ENCODE measurements at places on chromosomes 6 and 20.

GRCh38 chr20:39222101-39222500 is 260.0 kb downstream of the DHX35 start:
- DNase-seq: no peak

DNA sequence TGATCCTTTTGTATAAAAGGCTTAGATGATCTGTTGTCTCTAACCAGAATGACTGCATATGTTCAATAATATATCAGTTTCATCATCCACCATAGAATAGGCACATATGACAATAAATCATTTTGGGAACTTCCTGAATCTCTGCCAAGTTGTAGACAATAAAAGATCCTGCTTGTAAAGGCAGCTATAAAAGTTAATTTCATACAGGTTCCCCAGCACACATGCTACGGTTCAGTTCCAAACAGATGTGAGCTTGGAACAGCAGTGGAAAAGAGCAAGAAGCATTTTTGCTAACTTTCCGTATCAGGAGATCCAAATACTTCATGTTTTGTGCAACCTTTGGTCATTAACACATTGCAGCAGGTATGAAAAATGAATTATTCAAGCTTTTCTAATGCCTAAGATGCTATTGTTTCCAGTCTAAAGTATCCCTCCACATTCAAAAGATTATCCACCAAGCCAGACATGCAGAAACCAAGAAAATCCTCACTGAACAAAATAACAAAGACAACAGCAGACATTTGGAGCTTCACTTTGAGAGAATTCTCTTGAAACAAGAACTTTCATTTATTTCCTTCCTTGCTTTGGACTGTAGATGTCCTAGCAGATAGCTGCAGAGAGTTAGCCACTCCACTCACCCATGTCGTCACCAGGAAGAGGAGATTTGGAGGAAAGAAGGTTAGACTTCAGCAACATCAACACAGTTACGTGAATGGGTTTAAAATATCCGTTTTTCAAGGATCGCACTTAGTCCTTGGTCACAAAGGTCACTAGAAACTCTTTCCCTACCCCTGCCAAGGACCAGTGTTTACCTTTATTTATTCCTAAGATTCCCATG is 453.5 kb upstream of the JARID2 start:
- DNase-seq: peak; percentile 13

DNA sequence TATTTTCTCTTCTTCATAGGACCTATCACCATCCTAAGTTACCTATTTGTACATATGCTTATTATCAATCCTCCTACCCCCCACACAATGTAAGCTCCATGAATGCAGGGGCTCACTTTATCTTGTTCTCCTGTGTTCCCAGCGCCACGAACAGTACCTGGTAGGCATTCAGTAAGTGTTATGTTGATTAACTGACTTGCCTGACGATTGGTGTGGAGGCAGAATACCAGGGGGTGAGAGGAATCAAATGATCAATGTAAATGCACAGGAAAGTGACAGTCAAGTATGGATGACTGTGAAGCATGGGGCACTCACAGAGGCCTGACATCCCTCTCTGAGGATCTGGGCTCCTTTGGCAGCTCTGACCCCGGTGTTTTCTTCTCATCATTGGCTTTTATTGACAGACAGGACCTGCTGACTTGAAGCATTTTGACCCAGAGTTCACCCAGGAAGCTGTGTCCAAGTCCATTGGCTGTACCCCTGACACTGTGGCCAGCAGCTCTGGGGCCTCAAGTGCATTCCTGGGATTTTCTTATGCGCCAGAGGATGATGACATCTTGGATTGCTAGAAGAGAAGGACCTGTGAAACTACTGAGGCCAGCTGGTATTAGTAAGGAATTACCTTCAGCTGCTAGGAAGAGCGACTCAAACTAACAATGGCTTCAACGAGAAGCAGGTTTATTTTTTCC is 6.1 kb upstream of the IFT52 start:
- DNase-seq: no peak

- no peak for DNase-seq
Measured at GRCh38 chr20:23165307-23165750, 79.2 kb upstream of the CD93 start.

GRCh38 chr6:15962449-15962764 is 166.5 kb upstream of the MYLIP start:
- no peak for DNase-seq

DNA sequence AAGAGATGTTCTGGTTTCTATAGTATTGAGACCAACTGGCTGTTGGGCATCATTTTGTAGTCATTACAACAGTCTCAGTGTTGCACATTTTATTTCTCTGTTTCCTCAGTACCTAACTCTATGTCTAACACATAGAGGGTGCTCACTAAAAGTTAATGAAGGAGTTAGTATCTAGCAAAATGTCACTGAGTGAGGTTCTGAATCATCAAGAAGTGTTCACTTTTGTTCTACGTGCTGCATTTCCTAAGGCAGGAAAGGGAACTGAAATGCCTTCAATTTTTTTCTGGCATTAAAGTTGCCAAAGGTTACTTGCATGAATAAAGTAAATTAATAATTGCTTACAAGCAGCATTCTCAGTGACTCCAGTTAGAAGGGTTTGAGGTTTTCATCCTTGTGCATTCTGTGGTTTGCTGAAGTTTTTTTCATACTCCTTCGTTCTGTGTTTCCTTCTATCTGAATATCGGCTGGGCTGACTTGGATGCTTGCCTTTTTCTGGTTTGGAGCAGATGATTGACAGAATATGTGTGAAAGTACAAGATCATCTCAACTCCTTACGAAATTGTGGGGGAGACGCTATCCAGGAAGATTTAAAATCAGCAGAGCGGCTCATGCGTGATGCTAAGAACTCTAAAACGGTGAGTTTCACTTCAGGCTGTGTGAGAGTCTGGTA is 114.5 kb upstream of the SCGN start:
- DNase-seq: peak; percentile 11

GRCh38 chr6:89492025-89492640 is 59.2 kb downstream of the ANKRD6 start:
- DNase-seq: no peak

DNA sequence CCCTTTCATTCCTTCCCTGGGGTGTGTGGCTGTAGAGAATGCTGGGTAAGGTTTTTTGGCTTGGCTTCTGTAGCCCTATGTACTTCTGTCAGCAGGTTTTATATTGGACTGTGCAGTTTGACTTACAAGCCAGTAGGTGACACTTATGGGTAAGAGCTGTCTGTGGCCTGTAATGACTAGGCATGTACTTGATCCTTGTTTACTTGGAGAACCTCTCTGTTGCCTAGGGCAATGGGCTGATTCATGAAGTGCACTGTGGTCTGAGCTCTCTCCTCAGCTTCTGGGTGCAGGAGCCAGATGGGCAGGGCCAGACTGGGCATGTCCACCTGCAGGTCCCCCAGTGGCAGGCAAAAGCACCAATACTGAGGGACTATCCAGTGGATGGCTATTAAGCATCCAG is 544.6 kb downstream of the ADGRB3 start:
- DNase-seq: no peak

- DNase-seq: no peak
Measured at GRCh38 chr6:79111549-79111948, 33.5 kb upstream of the PHIP start.

DNA sequence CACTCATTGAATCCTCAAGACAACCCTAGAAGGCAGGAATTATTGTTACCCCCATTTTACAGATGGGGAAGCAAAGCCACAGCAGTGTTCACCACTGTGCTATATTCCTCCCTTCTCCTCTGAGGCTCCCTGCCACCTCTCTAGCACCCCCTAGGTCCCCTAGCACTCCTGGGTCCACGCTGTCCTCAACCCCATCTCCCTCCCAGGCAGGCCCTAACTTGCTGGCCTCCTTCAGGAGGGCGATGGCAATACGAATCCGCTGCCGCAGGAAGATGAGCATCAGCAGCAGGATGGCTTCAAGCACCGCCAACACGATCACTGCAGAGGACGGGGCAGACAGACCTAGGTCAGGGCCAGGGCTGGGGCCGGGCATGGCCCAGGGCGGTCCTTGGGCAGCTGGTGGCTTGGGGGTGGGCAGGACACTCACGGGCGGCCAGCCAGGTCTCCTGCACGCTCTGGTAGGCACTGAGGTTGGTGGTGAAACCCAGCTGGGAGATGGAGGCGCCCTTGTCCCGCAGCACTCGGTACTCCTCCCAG is 7.8 kb upstream of the NEU1 start:
- DNase-seq: no peak

GRCh38 chr20:4153661-4154238 is 138.4 kb upstream of the RNF24 start:
- DNase-seq: no peak

- DNase-seq: no peak
Measured at GRCh38 chr6:163383912-163384311, 30.6 kb upstream of the QKI start.

GRCh38 chr6:7446619-7447325 is 57.2 kb downstream of the RIOK1 start:
- no peak for DNase-seq

GRCh38 chr6:56005426-56005825 is 130.0 kb upstream of the BMP5 start:
- DNase-seq: no peak

DNA sequence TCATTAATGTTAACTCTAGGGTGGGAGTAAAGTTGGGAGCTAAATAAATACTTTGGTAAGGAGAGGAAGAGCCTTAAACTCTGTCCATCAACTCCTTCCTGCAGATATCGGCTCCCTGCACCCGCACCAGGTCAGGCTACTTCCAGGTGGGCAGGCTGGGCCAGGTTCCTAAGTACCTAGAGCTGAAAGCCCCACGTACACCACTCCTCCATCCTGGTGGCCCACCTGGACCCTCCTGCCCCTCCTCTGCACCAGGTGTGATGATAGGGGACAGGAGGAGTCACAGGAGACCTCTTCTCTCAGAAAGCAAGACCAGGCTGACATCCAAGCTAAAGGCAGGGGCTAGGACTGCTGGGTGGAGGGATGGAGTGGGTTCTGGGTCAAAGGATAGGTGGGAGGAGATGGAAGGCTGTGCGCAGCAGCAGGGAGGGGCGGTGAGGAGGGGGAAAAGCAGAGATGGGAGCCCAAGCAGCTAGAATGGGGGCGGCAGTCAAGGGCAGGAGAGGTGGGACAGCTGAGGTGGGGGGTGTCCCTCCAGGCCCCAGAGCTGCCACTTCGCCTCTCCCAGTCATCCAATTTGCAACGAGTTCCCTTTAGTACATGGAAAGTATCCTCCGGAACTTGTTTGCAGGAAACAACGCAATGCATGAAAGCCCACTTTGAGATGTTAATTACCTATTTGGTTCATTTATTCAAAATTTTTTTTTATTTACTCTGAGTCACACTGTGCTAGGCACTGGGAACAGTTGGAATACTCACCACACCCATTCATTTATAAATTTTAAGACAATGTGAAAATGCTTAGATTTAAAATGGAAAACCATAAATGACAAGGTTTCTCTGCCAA is 15.2 kb upstream of the TOX2 start:
- DNase-seq: no peak

DNA sequence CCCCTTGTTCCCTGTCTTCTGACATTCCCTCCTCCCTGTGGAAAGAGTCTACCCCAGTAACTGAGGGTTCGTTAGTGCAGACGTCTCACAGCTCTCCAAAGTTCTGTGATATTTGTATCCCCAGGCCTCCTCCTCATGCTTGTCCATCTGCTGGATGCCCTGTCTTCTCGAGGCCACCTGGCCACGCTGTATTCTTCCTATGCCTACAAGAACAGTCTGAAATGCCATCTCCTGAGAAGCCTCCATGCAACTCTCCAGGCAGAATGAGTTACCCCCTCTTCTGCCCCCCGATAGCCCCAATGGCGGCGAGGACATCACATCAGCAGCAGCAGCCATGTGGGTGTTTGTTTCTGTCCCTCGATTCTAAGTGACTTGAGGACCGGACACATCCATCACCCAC is 9.3 kb downstream of the ULBP2 start:
- DNase-seq: no peak

- no peak for DNase-seq
Measured at GRCh38 chr6:130754786-130755367, 72.3 kb upstream of the SMLR1 start.

DNA sequence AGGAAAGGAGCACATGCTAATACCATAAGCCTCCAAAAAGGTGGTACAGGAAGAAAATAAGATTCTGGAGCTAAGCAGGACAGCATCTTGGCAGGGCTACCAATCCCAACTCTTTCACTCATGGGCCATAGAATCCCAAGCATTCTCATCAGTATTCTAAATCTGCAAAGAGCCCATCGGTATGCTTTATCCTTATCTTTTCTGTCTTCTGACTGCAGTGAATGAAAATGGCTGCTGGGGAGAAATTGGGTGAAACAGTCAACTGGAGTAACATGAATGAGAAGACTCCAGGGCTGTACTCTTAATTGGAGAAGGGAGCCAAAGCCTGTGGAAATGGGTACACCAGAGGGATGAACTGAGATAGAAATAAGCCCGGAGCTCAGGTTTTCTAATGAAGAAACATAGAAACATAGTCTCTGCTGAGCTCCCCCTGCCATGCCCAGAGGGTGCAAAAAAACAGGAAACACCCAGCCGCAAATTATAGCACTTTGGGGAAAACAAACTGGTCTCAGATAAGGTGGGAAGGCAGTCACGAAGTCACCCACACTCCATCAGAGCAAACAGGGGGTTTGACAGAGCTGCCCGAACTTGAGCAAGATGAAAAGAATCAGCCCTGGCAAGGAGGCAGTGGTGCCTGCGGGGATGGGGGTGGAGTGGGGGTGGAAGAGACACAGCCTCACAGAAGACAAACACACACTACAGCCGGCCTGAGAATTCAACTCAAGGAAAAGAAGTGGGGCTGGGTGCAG is 35.4 kb upstream of the E2F3 start:
- DNase-seq: peak; percentile 29

- DNase-seq: no peak
Measured at GRCh38 chr6:118187568-118188164, 280.6 kb downstream of the SLC35F1 start.

- DNase-seq: no peak
Measured at GRCh38 chr20:7161690-7162089, 394.2 kb downstream of the BMP2 start.

DNA sequence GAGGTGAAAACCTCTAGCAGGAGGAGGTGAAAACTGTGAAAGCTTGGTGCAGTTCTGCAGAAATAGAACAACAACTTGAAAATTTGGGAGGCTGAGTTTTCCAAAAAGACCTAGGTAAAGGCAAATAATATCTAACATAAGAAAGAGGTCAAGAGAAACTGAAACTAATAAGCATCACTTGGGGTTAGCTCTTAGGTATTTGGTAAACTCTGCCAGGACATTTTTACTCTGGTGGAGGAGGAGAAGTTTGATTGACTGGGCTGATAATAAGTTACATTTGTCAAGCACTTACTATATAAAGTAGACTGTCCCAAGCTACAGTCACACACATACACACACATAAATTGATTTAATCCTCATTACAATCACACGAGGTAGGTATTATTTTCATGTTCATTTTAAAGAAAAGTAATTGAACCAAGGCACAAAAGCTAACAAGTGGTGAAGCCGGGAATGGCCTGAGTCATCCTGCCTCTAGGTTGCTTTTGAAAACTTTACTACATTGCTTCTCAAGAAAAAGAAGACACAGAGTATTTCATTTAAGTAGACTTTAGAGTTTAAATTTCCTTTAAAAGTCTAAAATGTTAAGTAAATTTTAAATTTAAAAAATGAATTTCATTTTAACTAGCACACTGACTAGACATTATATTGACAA is 275.5 kb downstream of the PTPRK start:
- DNase-seq: no peak

Data from bone marrow (tissue), 2 donors.